ENCODE measurements at places on chromosomes 1 and 21.

DNA sequence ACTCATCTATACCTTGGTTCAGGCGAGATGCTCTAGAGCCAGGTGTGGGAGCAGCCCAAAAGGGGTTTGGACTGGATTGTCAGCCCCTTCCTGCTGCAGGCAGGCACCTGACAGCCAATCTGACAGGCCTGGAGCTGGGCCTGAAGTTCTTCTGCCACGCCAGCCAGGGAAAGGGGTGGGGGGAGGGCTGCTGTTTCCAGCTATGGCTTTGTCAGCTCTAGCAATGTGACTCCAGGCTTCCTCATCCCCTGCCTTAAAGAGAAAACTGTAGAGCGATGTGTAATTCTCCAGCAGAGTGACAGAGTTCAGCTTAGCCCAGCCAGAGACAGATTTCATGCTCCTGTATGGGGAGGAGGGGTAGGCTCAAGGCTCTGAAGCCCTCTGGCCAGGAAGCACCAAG is 30.3 kb downstream of the WNT4 start:
- H3K36me3 ChIP-seq = peaks cover 46% of the 10 kb centered on the region
- H3K27ac ChIP-seq = no peak overlapping the region

DNA sequence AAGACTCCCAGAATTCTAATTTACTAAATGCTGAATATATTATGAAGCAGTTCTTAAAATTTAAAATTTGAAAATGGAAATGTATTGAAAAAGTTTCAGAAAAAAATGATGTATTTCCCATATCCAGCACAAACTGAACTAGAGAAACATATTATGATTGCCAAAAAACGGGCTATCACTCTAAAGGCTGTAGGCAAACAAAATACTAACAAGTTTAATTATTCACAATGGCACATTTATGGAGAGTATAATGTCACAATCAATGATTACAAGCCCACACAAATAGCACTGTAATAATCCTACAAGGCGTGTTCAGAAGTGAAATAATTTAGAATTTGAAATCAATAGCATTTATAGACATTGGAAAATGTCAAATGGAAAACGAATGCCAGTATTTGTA is 531.3 kb downstream of the PTBP2 start:
- no peak overlapping the region for H3K4me3 ChIP-seq
- H3K36me3 ChIP-seq = peaks cover 10% of the 10 kb centered on the region
- no peak overlapping the region for H3K27ac ChIP-seq

DNA sequence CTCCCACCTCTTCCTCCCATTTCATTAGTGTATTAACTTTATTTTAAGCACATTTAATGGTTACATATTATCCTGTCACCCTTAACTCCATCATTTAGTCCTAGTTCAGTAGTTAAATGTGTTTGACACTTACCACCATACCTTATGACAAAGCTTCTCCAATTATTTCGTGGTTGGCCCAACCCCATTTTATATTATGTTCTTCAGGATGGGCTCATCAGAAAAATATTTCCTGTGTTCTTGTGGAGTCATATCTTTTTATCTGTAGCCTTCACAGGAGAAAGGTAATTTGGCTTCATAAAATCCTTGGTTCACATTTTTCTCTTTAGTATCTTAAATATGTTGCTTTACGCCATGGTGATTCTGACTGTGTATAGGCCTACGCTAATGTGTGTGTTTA is 142.3 kb upstream of the COL6A1 start:
- H3K27ac ChIP-seq = no peak overlapping the region
- H3K27me3 ChIP-seq = no peaks in the 10 kb centered on the region
- no peak overlapping the region for H3K4me3 ChIP-seq
- peaks cover 10% of the 10 kb centered on the region for H3K36me3 ChIP-seq

GRCh38 chr1:38454749-38455441 is 404.7 kb downstream of the RRAGC start:
- H3K4me1 ChIP-seq = no peaks in the 10 kb centered on the region
- no peak for DNase-seq
- no peaks in the 10 kb centered on the region for H3K36me3 ChIP-seq
- H3K27ac ChIP-seq = no peak overlapping the region

DNA sequence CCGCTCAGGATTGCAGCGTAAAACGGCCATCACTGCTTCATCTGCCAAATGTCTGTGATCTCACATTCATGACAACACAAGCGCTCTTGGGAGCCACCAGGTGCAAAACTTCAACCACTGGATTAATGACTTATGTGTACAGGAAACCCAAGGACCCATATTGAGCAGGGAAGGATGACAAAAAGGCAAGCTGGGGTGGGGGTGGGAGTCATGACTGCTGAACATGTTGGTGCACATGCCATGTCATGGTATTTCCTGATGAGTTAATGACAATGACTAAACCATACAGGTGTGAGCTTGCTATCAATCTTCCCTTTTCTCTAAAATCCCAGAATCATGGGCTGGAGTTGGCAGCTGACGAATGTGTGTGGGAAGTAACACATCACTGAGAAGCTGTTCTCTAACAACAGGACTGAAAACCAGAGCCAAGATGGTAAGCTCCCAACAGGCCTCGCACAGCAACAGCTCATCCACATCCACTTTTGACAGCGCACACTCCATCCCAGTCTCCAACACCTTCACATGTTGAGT is 3.1 kb upstream of the SH2D5 start:
- H3K36me3 ChIP-seq = no peaks in the 10 kb centered on the region
- DNase-seq = no peak
- no peak overlapping the region for H3K27ac ChIP-seq

Measured in naive thymus-derived CD8-positive, alpha-beta T cell (primary cell).